ENCODE measurements at places on chromosomes 7 and 10.

DNA sequence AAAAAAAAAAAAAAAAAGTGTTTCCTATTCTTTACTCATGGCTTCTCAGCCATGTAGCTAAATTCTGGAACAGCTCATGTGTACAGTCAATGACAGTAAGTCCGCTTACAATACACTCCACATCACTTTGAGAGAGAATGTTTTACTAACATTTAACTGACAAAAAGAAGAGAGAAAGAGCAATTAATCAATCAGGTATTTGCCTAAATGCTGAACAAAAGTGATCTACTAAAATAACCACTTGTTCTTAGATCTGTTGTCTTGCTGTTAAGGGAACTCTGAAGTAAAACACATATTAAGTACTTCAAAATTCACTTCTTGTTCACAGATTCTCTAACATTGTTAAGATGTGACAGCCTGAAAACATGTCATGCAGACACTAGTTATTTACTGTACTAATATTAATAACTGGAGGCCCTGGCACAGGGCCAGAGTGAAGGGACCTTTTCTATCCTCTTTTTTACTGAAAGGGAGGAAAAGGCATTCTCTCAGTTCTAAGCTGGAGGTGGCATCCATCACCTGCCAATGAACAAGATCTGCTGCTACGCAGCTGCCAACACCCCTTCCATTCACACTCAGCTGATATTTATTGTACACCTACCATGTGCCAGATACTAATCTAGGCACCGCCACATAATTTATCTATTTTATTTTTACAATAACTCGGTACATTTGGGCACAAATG, 72.6 kb downstream of the AHR start:
- DNase-seq = no peak

DNA sequence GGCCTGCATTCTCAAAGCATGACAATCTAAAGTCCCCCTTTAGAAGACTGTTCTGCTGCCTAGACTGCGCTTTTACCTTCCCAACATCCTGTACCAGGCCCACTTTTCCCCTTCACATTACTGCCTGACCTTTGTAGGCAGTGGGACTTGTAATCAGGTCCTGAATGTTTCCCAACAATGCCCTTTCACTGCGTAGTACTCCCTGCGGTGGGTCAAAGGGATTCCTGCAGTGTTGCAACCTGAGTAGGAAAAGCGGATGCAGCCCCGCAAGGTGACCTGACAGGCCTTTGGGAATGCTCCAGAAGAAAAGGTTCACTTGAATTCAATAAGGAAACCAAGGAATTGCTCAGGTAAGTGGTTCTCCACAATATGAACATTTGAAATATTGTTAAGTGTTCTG, 4.9 kb upstream of the TCAF1 start:
- DNase-seq = no peak

- DNase-seq = no peak
Observed at GRCh38 chr10:118901906-118902305, 127.6 kb upstream of the NANOS1 start.

- DNase-seq = no peak
Observed at GRCh38 chr10:97851341-97852001, 1.8 kb downstream of the GOLGA7B start.

DNA sequence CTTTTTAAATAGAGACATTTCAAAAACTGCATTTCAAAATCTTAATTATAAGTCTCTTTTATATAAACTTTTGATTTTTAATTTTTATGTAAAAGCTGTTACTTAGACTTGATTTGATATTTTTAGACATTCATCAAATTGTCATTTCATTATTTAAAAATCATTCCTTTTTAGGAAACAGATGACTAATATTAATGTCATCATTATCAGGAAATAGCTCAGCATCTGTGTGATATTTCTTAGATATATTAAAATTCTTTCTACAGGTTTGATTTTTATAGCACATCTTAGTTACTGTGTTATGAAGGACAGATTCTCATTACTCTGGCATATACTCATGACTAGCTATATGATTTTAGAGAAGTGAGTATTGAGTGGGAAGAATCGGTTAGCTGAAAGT, 17.2 kb downstream of the RUNDC3B start:
- no peak for DNase-seq

DNA sequence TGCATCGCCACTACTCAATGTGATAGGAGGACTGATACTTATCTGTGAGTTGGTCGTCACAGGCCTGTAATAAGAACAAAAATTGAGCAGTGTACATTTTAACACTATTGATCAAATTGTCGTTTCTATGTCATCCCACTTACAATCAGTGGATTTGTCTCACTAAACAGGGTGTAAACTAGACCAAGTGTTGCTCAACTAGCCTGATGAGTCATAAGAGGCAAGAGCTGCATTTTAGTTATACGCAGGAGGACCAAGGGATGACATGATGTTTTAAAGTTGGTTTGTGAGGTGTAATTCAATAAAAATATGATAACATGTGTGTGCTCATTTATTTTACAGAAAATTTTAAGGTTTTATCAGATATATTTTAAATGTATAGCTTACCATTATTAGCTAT, 1239.2 kb downstream of the REEP3 start:
- no peak for DNase-seq

DNA sequence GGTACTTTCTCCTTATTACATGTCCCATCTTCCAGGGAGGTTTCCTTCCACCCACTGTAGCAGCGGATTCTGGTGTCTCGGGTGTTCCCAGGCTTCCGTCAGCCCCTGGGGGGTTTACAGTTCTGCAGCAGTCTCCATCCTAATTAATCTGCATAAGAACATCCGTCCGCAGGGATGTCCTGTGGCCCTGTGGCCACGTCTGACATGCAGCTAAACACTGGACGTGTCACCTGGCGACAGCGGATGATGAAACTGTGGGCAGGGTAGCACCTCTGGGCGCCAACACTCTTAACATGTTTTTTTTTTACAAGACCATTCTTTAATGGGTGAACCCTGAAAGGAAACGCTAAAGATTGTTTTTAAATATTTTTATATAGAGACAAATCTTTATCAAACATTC, 58.2 kb downstream of the DIP2C start:
- DNase-seq = no peak

DNA sequence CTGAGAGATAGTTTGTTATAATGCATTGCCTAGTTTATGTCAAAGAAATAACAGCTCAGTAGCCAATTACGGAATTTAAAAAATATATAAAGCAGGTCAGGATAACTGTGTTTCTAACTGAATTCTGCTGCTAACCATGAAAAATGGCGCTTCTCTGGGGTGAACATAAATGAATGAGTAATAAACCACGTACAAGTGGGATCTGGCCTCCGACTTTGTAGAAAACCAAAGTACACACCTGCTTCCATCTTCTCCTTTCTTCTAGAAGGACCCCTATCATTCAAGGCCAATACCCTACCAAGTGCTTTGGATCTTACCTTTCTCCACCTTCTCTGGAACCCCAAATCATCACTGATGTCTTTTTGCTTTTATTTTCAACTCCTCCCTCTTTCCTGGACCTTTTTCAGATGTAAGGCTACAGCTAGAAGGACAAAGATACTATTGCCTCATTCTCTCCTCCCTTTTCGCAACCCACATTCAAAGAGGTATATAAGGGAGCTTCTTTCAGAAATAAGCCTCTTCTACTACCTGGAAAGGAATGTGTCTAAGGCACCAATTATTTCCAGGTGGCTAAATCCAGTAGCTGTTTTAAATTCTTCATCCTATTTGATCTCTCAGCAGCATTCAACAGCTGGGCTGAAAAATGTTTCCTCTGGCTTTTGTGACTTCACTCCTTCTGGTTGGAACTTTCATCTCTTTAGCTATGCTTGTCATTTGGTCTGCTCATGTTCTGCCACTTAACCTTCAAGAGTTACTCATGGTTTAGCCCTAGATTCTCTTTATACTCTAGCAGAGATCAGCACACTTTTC, 37.7 kb downstream of the NAMPT start:
- DNase-seq = no peak

GRCh38 chr10:128539510-128540127, 413.4 kb upstream of the MKI67 start:
- DNase-seq = no peak

DNA sequence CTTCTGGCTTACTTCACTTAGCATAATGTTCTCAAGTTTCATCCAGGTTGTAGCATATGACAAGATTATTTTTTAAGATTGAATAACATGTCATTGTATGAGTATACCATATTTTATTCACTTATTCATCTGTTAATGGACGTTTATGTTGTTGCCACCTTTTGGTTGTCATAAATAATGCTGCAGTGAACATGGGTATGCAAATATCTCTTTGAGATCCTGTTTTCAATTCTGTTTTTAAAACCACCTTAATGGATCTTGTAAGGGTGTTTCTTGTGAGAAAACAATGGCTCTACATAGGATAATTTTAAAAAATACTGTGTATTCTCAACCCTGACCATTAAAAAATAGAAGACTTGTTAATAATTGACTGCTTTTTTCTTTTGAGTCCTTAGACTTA, 290.7 kb upstream of the TMEM229A start:
- DNase-seq = no peak
